ENCODE measurements at places on chromosomes 5 and 9.

DNA sequence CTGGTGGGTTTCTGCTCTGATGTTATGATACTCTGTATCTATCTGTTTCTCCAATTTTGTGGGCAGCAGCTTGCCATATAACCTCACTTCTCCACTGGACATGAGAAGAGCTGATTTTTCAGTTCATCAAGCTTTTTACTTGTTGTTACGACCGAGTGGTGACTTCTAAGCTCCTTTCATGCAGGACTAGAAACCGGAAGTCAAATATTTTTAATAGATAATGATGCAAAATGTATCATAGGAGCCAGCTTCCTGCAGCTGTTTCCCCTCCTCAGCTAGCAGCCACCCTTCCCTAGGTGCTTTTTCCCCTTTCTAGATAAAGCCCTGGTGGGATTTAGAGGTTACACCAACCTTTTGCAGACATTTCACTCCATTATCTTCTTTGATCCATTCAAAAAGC lies 17.0 kb upstream of the ADAM19 start:
- no peak for DNase-seq

GRCh38 chr5:103450333-103451061 lies 112.1 kb downstream of the NUDT12 start:
- no peak for DNase-seq

GRCh38 chr5:167726642-167727041 lies 564.8 kb upstream of the WWC1 start:
- DNase-seq: no peak

GRCh38 chr9:132237481-132237880 lies 75.6 kb downstream of the NTNG2 start:
- no peak for DNase-seq

- no peak for DNase-seq
Measured at GRCh38 chr5:103526164-103526915, 36.2 kb downstream of the NUDT12 start.

All from GM12892 (cell line).